ENCODE measurements at places on chromosomes 4 and X.

- no peak for ATAC-seq
Measured at GRCh38 chrX:129093706-129094105, 429.6 kb downstream of the SMARCA1 start.

DNA sequence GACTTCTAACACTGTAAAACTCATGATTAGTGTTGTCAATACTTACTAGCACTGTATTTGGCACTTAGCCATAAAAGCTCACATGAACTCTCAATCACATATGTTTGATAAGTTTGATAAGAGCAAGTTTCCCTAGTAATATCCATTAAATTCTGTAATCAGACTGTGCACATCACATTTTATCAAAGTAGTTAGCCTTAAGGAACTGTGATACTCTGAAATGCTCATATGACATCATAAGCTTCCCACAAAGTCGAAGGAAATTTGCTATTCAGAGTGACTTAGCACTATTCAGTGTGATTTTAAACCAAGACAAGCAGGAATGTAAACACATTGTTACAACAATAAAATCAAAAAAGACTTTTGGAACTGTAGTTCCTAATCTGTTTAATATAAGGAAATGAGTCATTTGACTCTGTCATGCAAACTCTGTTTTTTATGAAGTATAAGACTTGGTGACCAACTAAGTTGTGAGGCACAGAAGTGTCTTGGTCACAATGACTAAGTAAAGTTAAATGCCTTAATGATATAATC, 6.7 kb downstream of the SLC7A11 start:
- ATAC-seq: peak; percentile 81

- no peak for ATAC-seq
Measured at GRCh38 chr4:27129871-27130366, 269.3 kb downstream of the STIM2 start.

GRCh38 chr4:9825049-9825448, 43.6 kb downstream of the DRD5 start:
- no peak for ATAC-seq

DNA sequence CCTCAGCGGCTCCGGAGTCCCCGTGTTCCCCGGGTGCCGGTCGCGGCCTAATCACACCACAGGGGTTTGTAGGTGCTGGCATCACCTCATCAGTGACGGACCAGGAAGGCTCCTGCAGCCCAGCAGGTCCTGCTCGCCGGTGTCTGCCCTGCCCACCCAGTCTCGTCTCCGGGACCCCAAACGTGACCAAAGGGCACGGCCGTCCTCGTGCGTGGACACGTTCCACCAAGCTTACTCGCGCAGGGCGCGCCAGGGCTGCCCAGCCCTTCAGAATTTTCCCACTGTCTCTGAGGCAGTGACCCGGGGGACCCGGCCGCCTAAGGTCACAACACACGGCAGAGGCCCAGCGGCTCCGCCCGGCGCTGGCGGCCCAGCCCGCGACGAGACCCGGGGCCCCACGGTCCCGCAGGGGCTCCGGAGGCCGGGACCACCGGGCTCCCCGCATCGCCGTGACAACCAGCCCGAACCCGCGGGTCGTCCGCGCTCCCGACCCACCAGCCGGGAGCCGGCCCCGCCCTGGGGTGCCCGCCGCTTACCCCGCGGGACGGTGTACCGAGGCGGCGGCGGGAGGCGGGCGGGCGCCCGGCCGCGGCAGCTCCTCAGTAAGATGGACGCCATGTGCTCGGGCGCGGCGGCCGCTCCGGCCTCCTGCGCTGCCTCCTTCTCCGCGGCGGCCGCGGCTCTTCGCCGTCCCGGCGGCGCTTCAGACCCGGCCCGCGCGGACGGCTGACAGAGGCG, 454 bp downstream of the LETM1 start:
- no peak for ATAC-seq

DNA sequence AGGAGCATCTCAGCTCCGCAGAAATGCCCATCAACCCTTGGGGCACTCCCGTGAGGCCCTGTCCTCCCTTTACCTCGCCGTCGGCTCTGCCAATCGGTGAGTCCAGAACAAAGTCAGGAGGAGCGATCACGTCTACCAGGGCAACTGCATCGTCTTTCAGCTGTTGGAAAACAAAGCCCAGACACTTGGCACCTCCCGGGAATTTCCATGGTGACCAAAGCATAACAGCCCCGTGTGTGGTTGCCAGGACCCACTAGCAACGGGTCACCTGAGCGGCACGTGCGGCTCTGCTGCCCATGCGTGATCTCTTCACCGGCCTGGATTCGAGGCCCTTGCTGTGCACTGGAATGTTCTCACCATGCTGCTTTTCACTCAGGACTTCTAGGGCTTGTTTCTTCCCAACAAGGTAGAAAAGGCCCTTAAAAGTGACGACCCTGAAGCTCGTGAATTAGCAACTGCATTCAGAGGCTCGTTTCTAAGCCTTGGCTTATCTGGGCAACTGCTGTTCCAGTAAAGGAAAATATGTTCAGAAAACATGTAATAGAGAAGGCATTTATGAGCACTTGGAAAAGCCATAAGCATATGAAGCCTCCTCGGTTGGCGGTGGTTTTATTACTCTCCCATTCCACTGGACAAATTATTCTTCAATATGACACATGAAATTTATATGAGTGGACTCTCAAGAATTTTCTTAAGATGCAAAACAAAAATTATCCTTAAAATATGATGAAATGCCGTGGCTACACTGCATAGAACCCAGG, 69.5 kb downstream of the ACOX3 start:
- ATAC-seq: no peak

DNA sequence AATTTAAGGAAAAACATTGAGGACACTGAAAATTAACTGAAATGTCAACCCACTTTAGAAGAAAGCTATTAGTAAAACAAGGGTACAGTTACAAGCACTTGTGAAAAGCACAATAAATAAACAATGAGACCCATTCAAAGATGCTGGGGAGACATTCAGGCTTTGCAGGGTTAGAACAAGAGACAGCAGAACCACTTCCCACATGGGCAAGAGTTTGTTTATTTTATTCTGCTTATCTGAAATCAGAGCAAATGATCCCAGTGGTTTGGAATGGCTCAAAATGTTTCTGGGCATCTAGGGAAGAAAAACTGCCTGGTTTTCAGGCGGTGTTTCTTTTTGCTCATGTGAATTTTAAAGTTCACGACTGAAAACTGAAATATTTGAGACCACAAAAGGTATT, 42.4 kb downstream of the PPP3CA start:
- ATAC-seq: no peak

DNA sequence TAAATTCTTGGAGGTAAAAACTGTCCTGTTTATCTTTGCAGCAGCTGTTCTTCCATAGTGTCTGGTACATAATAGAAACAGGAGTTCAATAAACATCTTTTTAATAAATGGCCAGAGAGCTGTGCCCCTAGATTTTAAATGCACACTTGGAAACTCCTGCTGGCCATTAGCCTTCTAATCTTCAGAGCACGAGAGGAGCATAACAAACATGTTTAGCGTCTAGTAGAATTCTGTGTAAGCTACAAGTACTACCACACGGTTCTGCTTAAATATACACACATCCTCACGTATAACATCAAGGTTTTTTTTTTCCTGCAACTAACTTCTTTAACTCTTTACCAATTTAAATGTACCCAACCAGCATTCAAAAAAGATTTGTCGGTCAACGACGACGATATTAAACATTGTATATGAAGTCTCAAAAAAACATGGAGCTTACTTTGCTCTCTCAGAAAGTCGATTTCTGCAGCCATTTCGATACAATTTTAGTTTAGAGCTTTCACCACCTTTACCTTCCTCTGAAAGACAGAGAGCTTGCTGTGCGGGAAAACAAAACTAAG, 628 bp downstream of the SCLT1 start:
- ATAC-seq: peak; percentile 30

DNA sequence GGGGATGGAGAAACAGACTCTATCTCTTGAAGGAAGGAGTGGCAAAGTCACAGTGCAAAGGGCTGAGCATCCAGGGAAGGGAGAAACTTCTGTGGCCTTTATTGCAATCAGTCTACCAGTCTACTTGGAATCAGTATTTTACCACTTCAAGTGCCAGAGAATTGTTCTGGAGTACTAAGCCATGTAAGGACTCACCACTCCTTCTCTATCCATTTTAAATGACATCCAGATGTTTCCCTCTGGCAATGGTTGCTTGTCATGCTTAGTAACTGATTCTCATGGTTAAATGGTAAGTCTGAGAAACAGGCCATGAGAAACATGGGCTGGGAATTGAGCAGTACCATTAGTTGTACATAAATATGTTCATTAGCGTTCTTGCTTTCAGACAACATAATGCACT, 21.1 kb upstream of the SMIM10 start:
- ATAC-seq: no peak

GRCh38 chr4:174859904-174860303, 30.9 kb upstream of the GLRA3 start:
- no peak for ATAC-seq

- ATAC-seq: no peak
Measured at GRCh38 chr4:155885666-155886065, 17.8 kb upstream of the TDO2 start.

- no peak for ATAC-seq
Measured at GRCh38 chr4:107655289-107655688, 64.7 kb downstream of the PAPSS1 start.

- ATAC-seq: no peak
Measured at GRCh38 chrX:10514891-10515290, 105.5 kb downstream of the MID1 start.

GRCh38 chr4:139522457-139522856, 33.6 kb downstream of the SETD7 start:
- ATAC-seq: no peak

DNA sequence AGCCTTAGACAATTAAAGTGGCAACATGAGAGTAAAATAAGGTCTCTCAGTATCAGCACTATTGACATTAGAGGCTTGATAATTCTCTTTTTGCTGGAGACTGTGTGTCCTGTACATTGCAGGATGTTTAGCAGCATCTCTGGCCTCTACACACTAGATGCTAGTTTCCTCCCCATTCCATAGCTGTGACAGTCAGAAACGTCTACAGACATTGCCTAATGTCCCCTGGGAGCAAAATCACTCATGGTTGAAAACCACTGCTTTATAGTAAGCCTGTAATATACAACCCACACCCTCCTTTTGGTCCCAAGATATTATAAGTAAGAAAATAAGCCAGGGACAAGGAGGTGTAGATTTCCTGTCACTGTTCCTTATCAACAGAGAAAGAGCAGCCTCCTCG, 166.0 kb downstream of the FRMPD4 start:
- no peak for ATAC-seq

DNA sequence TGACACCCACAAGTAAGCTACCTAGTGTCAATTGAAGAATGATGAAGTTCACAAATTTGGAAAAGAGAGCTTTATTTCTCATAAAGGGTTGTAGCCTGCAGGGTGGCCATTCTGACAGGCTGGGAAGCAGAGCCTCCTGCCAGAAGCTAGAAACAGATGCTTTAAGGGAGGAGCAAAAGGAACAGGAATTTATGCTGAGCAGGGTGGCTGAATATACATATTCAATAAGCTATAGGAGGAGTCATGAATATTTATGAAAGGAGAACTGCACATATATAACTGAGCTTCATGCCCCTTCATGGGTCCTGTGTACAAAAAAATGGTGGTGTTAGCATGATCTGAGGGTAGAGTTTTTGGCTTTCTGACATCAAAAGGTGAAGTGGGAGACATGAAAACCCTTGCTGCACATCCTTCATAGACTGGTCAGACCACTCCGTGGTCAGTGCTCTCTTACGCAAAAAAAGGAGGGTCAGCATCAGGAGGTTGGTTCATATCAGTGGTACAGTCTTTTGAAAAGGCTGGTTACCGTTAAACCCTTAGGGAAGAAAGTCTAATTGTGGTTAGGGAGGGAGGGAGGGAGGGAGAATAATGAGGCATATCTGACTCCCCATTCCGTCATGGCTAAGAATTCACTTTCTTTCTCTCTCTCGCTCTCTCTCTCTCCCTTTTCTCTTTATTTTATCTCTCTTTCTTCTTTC, 121.4 kb downstream of the LUZP4 start:
- no peak for ATAC-seq

GRCh38 chrX:71606536-71607216, 11.6 kb downstream of the CXCR3 start:
- no peak for ATAC-seq

DNA sequence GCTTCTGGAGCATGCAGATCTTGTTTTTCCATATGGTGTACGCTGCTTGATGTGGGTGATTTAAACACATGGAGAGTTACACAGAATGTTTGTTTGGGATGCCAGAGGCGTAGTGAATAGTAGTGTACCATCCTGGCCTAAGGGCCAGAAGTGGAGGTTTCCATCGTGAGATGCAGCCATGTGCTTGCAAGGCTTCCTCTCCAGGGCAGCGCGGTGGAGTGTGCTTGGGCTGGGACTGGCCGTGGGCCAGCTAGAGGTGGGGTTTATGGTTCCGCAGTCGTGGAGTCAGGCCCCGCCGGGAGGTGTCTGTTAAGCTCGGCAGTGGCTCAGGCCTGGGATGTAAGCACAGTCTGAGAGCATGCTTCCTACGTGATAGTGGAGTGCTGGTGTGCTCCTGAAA, 14.0 kb downstream of the STOX2 start:
- no peak for ATAC-seq

GRCh38 chr4:132238697-132239096, 910.4 kb upstream of the PCDH10 start:
- ATAC-seq: no peak

GRCh38 chr4:103318327-103318726, 120.2 kb upstream of the CENPE start:
- no peak for ATAC-seq

- ATAC-seq: peak; percentile 78
Measured at GRCh38 chr4:147096667-147097604, 151.3 kb upstream of the TTC29 start.

DNA sequence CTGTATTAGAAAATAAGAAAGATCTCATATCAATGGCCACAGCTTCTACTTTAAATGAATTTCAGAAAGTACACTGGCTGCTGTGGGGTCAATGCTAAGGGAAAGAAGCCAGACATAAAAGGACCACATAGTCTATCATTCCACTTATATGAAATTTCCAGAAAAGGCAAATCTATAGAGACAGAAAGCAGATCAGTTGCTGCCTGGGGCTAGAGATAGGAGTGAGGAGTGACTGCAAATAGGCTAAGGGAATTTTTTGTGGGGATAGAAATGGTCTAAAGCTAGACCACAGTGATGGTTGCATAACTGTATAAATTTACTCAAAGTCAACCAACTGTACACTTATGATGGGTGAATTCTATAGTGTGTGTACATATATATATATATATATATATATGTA, 8.3 kb downstream of the GAB3 start:
- ATAC-seq: no peak

- ATAC-seq: no peak
Measured at GRCh38 chr4:77172336-77172735, 15.3 kb downstream of the CCNG2 start.

GRCh38 chr4:181870326-181870725, 372.9 kb upstream of the TENM3 start:
- no peak for ATAC-seq

GRCh38 chr4:113759696-113760093, 1.8 kb downstream of the CAMK2D start:
- no peak for ATAC-seq

DNA sequence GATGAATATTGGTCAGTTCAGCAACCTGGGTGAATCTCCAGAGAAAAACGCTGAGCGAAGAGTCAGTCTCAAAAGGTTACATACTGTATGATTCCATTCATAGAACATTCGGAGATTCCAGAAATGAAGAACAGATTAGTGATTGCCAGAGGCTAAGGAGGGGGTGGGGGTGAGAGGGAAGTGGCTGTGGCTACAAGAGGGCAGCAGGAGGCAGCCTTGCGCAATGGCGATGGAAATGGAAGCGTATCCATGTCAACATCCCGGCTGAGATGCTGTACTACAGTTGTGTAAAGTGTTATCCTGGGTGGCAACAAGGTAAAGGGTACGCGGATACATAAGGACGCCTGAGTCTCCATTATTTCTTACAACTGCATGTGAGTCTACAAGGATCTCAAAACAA, 18.0 kb downstream of the LYAR start:
- ATAC-seq: peak; percentile 41

- ATAC-seq: peak; percentile 73
Measured at GRCh38 chrX:64894454-64895038, 81.7 kb downstream of the ZC4H2 start.
